ENCODE measurements at places on chromosomes 6 and 20. TPM values are rescaled to one million over a fixed set of nuclear protein-coding genes. Genes with fewer than 3 reads are reported as not detected.

NFATC2 gene
- 62.0 TPM for total RNA-seq

NKAIN2 gene
- total RNA-seq, result not detected

CDSN gene
- not detected for total RNA-seq

CNR1 gene
- total RNA-seq, result not detected

- DNase-seq, result no peak
Observed at GRCh38 chr20:49956689-49957088, 20.5 kb downstream of the RNF114 start.

GRCh38 chr6:6331946-6332601 is 11.6 kb upstream of the F13A1 start:
- no peak for DNase-seq

GRCh38 chr20:40497899-40498691 is 190.9 kb downstream of the MAFB start:
- no peak for DNase-seq

- DNase-seq, result no peak
Observed at GRCh38 chr20:49415668-49416044, 66.8 kb downstream of the KCNB1 start.

- no peak for DNase-seq
Observed at GRCh38 chr6:109055771-109056235, 38.8 kb downstream of the SESN1 start.

GRCh38 chr20:61815678-61816077 is 250.0 kb downstream of the TAF4 start:
- DNase-seq, result no peak

- DNase-seq, result no peak
Observed at GRCh38 chr6:25417046-25417605, 138.0 kb downstream of the CARMIL1 start.

DNA sequence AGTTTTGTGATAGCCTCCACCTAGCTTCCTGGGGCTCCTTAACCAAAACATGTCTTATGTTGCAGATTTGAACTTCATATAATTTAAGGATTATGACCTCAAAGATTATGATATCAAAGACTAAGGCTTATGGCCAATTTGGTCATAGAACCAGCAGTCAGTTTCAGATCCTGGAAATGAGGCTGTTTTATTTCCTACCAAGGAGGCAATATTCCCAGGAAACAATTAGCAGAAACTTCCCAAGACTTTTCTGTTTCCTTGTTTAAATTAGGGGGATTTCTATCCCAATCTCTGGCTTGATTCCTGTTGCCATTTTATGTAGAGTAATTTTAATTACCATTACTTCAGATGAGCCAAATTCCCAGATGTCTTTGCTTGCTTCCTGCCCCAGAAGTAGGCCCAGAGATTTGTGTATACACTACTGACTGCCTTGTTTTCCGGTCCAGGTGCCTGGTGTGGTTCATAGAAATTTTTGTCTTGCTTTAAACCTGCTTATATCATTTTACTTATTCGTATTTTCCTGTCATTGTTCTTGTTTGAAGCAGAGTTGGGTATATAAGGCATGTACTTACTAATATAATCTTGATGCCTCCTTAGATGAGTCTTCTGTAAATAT is 119.2 kb upstream of the TMEM170B start:
- no peak for DNase-seq

- DNase-seq, result no peak
Observed at GRCh38 chr6:90978046-90978445, 391.2 kb upstream of the MAP3K7 start.

DNA sequence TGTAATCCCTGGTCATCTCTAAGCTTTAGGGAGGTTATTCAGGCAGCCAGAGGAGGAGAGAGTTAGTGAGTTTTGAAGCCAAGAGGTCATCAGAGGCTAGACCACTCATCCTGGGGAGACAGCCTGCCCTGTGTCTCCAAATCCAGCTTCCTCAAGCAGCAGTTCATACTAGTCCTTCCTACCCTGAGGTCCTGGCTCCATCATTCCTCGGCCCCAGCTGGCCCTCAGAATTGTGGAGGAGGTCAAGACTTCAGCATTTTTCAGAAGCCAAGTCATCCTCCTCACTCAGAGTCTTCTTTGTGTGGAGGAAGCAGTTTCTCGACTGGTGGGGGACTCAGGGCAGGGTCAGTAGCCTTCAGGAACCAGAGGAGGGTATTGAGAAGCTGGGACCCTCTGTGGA is 12.4 kb upstream of the KIAA1755 start:
- no peak for DNase-seq

DNA sequence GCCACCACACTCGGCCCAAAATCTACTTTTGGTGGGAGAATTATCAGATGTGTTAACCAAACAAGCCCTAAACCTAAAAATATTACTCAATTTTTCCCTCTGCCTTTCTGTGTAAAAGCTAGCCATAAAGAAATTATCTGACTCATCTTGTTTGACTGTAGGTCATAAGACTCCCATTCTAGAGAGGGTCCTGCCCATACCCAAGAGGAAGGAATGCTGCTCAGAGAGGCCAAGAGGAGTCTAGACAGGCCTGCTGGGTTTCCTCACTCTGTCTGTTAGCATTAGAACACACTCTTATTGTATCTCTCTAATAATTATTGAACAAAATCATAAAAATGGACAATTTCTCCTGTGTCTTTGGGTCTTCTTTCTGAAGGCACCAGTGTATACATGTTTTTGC is 26.1 kb downstream of the C6orf141 start:
- DNase-seq, result no peak

Data from activated CD4-positive, alpha-beta T cell treated with anti-CD3 and anti-CD28 coated beads, Interleukin-2, amount 10 ng/mL, durations not matched to agents 7 days and 5 days (primary cell).